ENCODE measurements at places on chromosomes 6 and 20.

DNA sequence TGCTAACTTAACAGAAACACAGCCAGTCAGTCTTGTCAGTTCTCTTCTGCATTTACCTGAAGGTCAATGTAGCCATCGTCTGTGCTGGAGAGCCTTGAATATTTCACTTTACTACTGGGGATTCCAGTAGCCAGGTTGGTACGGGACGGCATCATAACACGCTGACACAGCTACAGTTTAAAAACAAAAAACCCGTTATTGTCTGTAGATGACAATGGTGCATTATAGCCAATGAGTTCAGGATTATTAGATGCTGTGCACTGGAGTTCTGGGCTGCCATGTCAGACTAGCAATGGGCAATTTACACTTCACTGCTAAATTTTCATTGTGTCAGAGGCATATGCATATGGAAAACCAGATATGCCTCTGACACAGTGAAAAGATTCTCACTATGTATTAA, 10.5 kb downstream of the PCNA start:
- DNase-seq = no peak

- no peak for DNase-seq
Measured at GRCh38 chr6:115411756-115412155, 648.9 kb downstream of the FRK start.

DNA sequence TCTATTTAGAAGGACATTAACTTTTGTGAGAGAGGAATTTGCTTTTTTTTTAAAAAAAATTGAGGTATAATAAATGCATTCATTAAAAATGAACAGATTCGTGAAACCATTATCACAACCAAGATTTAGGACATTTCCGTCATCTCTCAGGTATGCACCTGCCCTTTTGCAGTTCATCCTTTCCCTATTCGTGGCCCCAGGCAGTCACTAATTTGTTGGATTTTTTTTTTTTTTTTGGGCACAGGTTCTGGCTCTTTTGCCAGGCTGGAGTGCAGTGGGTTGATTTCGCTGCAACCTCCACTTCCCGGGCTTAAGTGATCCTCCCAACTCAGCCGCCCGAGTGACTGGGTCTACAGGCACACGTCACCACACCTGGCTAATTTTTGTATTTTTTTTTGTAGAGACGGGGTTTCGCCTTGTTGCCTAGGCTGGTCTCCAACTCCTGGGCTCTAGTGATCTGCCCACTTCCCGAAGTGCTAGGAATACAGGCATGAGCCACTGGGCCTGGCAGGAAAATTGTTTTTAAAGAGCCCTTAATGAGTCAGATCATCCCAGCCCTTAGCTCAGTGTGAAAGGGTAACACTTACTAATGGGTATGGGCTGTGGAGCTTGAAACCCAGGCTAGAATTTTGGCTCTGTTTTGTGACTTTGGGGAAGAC, 9.2 kb downstream of the PHF3 start:
- no peak for DNase-seq

DNA sequence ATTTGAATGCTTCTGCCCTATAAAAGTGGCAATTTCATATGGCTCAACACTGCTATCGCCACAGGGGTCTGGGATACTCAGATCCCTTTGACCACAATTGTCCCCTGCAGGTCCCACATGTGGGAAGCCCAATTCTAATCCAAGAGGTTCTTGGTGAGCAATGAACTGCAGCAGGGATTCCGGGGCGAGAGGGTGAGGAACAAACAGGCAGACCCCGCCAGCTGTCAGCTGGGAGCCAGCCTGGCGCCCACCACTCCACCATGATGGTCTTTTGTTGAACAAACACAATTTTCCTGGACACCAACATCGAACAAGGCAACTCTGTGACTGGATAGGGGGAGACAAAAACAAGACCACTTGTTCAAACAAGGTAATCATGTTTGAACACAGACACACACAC, 80.5 kb downstream of the TMEM242 start:
- no peak for DNase-seq

DNA sequence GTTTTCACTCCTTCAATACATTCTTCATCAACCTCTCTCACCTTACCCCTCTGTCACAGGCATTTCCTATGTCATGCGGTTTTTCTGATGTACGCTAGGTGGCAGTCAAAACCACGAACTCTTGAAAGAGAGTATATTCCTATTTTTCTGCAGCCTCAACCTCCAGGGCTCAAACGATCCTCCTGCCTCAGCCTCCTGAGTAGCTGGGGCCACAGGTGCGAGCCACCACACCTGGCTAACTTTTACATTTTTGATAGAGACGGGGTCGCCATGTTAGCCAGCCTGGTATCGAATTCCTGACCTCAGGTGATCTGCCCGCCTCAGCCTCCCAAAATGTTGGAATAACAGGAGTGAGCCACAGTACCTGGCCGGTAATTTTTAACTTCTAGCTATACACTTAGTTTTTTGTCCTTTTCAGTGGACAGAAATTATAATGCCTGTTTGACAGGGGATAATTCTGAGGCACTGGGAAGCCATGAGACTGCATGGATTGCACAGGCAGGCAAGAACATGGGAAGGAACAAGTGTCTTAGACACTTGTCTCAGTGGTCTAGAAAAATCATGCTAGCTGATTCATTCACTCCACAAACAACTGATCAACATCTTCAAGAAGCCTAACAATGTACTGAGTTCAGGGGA, 22.5 kb upstream of the HFE start:
- peak; percentile 36 for DNase-seq

DNA sequence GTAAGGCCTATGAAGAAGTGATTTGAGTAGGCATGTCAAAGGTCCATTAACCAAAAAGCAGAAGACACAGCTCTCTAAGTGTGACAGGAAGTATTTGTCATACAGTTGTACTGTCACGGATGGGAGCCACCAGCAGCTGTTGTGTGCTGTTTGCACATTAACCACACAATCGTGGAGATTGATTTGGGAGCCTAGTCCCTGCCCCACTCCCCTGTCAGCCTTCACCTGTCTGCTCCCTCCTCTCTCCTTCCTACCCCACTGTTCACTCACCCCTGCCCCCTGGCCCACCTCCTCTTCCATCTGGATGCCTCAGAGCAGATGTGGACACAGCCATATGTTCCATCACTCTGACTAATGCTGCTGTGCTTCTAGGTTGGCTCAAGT, 124.7 kb upstream of the SPACA1 start:
- DNase-seq = no peak
